Left lung (tissue), 14 donors: ENCODE measurements at places on chromosomes 2 and 18. TPM values are rescaled to one million over a fixed set of nuclear protein-coding genes. Genes with fewer than 3 reads are reported as not detected.

Gene INPP5D
- total RNA-seq = 15.3 TPM

DNA sequence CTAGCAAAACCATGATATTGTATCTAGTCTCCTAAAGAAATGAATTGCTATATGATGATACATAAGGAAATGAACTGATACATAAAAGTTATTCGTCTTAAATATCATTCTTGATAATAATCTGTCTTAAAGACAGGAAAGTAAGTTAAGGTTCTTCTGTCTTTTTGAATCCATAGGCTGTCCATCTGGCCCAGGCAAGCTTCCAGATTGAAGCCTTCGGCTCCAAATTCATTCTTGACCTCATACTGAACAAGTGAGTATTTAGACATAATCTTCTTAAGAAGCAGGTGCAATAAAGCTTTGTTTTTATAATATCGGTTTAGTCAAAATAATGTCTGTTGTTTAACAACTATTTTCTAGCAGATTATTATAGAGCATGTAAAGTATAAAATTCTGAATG, 37.7 kb downstream of the ADAM23 start:
- DNase-seq = no peak
- H3K36me3 ChIP-seq = no peaks in the 10 kb centered on the region
- no peak overlapping the region for H3K4me3 ChIP-seq
- H3K27ac ChIP-seq = no peak overlapping the region
- H3K4me1 ChIP-seq = no peaks in the 10 kb centered on the region

Gene ANKRD30BL
- not detected for total RNA-seq

Gene MRPL44
- 24.3 TPM for total RNA-seq

Gene KIF1A
- total RNA-seq = 0.87 TPM

GRCh38 chr2:72946466-72946865, 29.1 kb downstream of the EMX1 start:
- DNase-seq = no peak
- H3K27me3 ChIP-seq = no peaks in the 10 kb centered on the region
- no peak overlapping the region for H3K4me3 ChIP-seq
- H3K36me3 ChIP-seq = peaks cover 28% of the 10 kb centered on the region
- no peaks in the 10 kb centered on the region for H3K4me1 ChIP-seq

DNA sequence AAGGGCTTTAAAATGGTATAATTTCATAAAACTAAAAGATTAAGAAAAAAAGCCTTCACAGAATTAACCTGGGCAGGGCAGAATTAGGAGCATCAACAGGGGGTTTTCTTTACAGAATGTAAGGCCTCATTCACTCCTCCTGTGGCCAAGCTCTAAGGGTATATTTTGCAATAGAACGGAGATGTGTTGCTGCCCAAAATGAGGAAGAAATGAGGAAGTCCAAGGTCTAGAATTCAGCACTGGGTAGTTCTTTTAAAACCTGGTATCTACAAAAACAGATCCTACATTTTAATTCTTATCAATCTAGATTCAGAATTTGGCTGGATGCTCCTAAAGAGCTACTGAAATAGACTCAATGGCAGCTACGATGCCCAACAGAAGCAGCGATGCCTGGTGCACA, 101.8 kb downstream of the AKAIN1 start:
- no peaks in the 10 kb centered on the region for H3K4me1 ChIP-seq
- H3K27ac ChIP-seq = no peak overlapping the region
- no peaks in the 10 kb centered on the region for H3K27me3 ChIP-seq
- no peak overlapping the region for H3K4me3 ChIP-seq
- H3K36me3 ChIP-seq = no peaks in the 10 kb centered on the region

DNA sequence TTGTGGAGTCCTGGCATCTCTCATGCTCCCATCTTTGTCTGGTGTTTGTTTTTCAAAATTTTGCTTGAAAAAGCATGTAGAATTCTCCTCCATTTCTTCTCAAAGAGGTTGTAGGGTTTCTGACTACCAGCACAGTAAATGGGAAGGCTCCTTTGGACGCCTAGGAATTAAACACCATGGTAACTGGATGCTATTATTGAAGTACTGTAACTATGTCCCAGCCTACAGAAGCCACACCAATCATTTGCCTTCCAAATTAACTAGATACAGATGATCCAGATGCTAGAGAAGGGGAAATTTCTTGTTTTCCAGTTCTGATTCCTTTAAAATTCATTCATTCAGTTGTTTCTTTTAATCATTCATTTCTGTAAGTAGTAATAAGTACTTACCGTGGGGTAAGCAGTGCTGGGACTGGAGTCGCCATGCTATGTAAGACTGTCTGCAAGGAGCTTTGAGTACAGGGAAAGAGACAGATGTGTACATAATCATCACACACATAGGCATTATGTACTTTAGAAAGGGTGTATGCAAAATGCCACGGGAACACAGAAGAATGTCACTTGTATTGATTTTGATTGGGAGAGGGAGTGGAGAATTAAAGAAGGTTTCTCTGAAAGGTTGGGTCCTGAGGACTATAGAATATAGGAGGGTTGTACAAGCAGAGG, 49.6 kb downstream of the KIF5C start:
- DNase-seq = no peak
- no peaks in the 10 kb centered on the region for H3K36me3 ChIP-seq
- no peaks in the 10 kb centered on the region for H3K27me3 ChIP-seq
- no peak overlapping the region for H3K27ac ChIP-seq

Gene MYO1B
- total RNA-seq = 305 TPM

DNA sequence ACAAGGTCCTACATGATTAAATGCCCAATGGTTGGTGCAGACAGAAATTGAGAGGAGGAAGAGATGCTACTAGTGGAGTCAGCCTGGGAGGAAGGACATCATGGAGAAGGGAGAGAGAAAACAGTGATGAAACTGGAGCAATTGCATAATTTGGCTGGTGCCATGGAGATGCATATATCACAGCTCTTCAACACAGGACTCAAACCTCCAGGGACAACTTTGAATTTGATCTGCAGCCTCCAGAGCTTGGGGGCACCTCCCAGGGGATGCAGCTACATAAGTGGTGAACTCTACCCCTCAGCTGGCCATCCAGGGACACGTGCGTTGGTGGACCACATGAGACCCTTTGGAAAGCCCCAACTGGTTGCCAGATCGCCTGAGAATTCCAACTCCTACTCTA, 80.4 kb downstream of the CTAGE1 start:
- no peaks in the 10 kb centered on the region for H3K27me3 ChIP-seq
- peaks cover 9% of the 10 kb centered on the region for H3K4me1 ChIP-seq
- no peak overlapping the region for H3K27ac ChIP-seq

- H3K27ac ChIP-seq = no peak overlapping the region
- H3K36me3 ChIP-seq = peaks cover 71% of the 10 kb centered on the region
- H3K4me3 ChIP-seq = no peak overlapping the region
- no peak for DNase-seq
Measured at GRCh38 chr18:41993151-41993550, 38.1 kb downstream of the PIK3C3 start.

DNA sequence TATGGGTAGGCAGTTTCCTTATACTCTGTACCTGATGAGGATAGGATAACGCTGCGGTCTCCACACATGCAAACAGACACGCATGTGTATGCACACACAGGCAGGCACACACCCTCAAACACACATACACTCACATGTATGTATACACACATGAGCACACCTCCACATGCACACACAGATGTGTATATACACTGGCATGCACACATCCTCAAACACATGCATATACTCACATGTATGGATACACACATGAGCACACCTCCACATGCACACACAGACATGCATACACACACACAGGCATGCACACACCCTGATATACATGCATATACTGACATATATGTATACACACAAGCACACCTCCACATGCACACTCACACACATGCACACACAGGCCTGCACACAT, 267.8 kb upstream of the HDAC4 start:
- H3K4me3 ChIP-seq = no peak overlapping the region
- no peaks in the 10 kb centered on the region for H3K4me1 ChIP-seq
- H3K36me3 ChIP-seq = no peaks in the 10 kb centered on the region

Gene IAH1
- 46.3 TPM for total RNA-seq

DNA sequence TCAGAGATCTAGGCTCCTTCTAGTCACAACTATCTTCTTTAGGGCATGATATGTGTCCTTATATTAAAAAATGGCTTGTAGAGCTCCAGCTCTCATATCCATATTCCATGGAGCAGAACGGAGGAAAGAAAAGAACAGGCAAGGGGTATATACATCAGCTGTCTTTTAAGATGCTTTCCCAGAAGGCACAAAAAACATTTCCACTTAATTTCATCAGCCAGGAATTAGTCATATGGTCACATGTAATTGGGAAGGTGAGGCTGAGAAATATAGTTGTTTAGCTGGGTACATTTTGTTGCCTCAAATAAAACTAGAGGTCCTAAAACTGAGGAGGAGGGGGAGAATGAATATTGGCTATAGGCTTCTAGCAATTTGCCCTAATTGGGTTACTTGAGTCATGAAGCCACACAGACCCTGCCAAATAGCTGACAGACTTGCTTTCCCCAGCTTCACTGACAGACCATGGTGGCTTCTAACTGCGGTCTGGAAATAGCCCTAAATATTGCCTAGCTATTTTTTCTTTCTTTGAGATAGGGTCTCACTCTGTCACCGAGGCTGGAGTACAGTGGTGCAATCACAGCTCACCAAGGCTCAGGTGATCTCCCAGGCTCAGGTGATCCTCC, 20.0 kb downstream of the MAIP1 start:
- H3K27ac ChIP-seq = no peak overlapping the region
- no peak for DNase-seq
- H3K27me3 ChIP-seq = no peaks in the 10 kb centered on the region
- H3K4me1 ChIP-seq = peaks cover 6% of the 10 kb centered on the region
- no peaks in the 10 kb centered on the region for H3K36me3 ChIP-seq

Gene TMEM247
- not detected for total RNA-seq

Gene GPR45
- not detected for total RNA-seq

- peaks cover 5% of the 10 kb centered on the region for H3K36me3 ChIP-seq
- no peaks in the 10 kb centered on the region for H3K27me3 ChIP-seq
- H3K4me3 ChIP-seq = no peak overlapping the region
- no peak overlapping the region for H3K27ac ChIP-seq
- H3K4me1 ChIP-seq = no peaks in the 10 kb centered on the region
Measured at GRCh38 chr2:27194538-27195354, 17.1 kb upstream of the ATRAID start.
